ENCODE measurements at places on chromosomes 11 and 22.

DNA sequence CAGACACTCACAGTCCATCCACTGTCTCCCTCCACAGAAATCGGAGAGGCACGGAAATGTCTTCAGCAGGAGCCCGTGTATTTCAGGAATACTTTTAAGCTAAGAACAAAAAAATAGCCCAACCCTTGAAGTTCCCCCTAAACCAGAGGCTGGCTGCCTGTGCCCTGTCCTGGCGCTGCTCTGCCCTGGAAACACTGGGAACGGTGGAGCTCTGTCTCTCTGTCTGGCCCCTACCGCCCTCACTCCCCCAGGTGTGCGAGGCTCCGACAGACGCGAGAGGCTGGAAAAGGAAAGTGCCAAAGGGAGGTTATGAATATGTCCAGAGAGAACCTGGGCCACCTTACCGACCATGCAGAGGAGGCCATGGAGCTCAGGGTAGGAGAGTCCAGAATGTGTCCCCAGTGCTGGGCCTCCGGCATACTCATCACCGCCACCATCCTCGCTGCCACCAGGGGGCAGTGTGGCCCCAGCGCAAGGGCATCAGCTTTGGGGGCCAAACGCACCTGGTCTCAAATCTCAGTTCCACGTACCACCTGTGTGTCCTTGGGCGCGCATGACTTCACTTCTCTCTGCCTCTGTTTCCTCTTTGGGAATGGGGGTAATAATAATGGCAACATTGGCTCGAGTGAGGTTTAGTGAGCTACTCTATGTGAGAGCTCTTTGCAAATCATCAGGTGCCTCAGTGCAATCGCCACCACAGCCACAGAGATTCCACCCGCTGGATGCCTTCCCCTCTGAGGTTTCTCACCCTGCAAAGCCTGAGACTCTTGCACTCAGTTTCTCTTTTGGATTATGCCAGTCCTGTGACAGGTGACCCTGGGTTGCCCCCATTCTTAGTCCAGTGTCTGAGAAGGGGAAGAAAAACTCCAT lies 10.4 kb upstream of the SLCO2B1 start:
- DNase-seq, result peak; percentile 22

DNA sequence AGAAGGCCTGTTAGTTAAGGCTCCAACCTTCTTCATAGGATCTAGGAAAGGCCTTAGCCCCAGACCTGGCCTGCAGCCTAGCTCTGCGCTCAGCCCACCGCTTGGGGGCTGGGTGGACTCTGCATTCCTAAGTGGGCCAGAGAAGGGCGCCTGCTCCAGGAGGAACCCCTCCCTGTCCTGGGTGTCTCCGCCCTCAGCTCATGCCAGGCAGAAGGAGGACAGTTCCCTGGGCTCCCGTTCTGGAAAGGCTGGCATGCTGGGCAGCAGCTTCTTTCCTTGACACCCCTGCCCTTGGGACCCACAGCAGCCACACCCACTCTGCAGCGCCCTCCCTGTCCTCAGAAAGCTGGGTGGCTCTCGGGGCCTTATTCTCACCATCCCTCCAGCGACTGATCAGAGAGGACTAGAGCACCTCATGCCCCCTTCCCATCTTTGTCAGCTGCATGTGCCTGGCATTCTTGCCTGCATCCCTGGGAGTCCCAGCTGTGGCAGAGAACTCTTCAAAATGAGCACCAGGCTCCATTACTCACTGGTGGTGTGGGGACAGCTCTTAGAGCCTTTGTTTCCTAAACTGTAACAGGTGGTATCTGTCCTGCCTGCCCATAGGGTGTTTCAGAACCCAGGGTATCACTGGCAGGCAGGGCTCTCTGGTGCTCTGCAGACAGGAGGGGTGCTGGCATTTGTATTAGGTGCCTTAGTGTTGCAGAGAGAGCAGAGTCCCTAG lies 20.3 kb upstream of the MYRF start:
- DNase-seq, result no peak

GRCh38 chr22:41830174-41830573 lies 2.7 kb upstream of the SREBF2 start:
- DNase-seq, result peak; percentile 22

DNA sequence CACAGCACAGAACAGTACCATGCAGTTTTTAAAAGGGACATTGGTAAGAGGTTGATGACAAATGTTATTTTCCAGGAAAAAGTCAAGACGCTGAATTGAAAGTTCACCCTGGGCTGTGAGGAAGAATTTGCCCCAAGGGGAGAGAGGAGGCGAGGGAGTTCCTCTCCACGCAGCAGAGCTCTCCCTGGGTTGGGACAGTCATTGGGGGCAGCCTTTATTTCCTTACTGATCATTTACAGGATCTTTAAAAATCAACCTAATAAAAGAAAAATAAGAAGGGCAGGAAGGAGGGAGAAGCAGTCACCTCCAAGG lies 49.9 kb upstream of the WNT7B start:
- DNase-seq, result no peak

- peak; percentile 27 for DNase-seq
These were observed at the start of gene FAM181B for GRCh38 chr11:82733444-82734119. FAM181B (minus strand) TSS chr11:82733864; CDS start chr11:82733729, 135 bp downstream.

GRCh38 chr11:57604296-57605027 lies 7.0 kb downstream of the SERPING1 start:
- DNase-seq, result no peak

DNA sequence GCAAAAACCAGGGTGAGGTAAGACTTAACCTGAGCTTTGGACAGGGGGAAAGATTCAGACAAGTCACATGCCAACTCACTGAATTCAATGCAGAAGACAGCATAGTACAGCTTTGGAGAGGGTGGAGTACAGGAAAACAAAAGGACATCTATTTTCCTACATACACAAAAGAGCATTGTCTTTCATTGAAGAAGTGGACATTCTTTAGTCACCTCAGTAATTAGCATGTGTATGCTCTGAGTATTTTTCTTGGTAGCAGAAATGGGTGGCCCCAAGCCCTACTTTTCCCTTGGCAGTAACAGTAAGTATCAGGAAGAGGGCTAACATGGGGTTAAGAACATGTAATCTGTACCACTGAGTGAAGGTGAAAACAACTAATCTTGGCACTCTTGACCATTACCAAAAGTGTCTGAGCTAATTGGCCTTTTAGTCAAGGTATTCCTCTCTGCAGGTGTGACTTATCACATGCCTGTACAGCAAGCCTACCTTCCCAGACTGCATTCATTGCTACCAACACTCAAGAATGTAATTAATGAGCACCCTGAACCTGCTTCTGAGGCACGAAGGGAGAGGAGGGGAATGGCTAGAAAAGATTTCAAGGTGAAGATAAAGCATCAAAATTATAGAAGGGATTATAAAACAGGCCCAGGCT lies 33.9 kb downstream of the SYTL2 start:
- no peak for DNase-seq

DNA sequence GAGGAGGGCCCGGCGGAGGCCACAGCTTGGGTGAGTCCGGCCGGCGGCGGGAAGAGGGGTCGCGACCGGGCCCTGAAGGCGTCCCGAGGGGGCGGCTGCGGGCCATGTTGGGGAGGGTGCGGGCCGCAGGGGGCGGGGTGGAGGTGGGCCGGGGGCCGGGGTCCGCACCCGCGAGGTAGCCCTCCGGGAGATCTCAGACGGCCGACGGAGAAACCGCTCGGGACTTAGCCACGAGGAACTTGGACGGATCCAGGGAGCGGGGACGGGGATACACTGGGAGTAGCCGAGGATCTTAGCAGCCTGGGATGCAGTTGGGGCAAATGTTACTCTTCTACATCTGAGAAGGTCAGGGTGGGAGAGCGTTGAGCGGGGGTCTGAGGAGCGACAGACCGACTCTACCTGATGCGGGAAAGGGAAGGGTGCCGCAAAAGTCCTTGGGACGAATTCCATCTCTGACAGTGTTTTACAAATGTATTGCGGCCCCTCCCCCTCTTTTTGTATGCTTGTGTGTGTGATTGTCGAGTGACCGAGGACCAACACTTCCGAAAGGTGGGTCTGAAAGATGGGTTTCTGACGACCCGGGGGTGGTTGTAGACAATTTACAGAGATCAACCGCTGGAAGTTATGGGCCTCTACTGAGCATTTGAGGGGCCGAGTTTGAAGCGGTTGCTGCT lies 658 bp downstream of the STIP1 start:
- no peak for DNase-seq

GRCh38 chr11:100753172-100753543 lies 66.1 kb downstream of the ARHGAP42 start:
- no peak for DNase-seq

DNA sequence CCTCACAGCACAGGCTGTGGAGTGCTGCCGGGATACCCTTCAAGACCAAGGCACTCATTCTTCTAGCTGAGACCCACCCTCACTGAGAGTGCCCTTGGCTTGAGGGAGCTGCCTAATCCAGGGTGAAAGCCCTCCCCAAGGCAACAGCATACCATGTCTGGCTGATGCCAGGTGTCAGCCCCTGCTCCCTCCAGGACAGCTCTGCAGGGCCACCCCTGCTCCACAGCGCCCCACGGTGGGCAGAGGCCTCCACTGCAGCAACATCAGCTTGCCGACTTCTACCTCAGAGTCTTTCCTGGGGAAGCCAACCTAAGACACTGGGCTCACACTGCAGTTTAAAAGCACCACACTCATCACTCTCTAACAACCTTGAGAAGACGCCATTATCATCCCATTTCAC lies 29.0 kb downstream of the TTLL1 start:
- DNase-seq, result peak; percentile 9

GRCh38 chr11:73379189-73379880 lies 3.1 kb downstream of the RELT start:
- DNase-seq, result no peak

DNA sequence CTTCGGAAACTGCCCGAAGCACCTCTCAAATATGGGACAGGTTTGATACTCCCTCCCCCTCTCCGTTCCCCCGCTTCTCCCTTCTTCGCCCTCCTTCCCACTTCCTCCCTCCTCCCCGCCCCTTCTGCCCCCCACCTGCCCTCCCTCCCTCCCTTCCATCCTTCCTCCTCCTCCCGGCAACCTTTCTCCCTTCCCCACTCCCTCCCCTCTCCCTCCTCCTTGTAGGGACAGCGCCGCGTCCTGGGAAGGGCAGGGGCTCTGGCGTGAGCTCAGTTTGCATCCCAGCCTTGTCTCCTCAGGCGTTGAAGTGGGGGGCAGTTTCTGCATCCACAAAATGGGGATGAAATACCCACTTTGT lies 6.1 kb upstream of the NFAM1 start:
- peak; percentile 10 for DNase-seq

DNA sequence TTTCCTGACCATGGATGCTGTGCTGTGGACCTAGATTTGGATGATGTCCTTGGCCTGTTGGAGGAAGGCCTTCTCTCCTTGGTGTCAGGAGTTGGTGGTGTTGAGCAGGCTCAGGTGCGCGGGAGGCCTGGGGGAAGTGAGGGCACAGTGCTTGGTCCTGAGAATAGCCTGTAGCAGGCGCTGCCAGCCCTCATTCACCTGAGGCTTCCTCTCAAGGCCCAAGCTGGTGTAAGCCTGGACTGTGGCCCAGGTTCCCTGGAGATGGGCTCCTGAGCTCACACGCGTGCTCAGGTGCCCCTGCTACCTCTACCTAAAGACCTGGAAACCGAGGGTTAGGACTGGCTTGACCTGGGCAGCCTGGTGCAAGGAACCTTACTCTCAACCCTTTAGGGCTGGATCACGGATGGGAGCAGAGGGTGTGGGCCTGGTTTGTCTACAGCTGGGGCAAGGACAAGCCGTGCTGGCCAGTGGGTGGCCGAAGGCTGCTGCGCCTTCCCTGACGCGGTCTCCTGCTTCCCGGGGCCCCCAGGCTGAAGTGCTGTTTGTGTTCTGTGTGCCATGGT lies 7.8 kb upstream of the GRAMD4 start:
- no peak for DNase-seq

DNA sequence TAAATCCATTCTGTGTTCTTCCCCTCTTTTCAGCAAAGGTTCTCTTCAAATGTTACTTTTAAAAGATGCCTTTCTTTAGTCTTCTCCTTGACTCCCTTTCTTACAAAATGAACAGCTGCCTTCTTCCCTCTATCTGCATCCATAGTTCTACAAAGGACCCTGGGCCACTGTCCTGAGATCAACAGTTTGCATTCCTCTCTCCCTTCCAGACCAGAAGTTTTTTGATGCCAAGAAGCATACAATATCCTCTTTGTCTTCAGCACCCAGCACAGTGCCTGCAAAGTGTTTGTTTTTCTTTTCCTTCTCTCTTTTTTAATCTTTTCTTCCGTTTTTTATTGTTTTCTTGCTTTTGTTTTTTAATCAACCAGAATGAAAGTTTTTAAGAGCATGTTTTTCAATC lies 183.5 kb upstream of the SNX19 start:
- no peak for DNase-seq

GRCh38 chr11:59857439-59858434 lies 8.6 kb downstream of the TCN1 start:
- no peak for DNase-seq

DNA sequence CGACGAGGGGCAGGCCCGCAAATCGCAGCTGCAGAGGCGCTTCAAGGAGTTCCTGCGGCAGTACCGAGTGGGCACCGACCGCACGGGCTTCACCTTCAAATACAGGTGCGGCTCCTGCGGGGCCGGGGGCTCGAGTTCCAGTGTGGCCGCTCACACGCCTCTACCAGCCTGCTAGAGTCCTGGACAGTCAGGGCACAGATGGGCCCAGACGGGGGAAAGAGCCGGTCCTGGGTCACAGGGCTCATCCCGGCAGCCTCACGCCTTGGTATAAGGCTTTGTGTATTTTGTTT lies 506 bp downstream of the MCM5 start:
- no peak for DNase-seq

DNA sequence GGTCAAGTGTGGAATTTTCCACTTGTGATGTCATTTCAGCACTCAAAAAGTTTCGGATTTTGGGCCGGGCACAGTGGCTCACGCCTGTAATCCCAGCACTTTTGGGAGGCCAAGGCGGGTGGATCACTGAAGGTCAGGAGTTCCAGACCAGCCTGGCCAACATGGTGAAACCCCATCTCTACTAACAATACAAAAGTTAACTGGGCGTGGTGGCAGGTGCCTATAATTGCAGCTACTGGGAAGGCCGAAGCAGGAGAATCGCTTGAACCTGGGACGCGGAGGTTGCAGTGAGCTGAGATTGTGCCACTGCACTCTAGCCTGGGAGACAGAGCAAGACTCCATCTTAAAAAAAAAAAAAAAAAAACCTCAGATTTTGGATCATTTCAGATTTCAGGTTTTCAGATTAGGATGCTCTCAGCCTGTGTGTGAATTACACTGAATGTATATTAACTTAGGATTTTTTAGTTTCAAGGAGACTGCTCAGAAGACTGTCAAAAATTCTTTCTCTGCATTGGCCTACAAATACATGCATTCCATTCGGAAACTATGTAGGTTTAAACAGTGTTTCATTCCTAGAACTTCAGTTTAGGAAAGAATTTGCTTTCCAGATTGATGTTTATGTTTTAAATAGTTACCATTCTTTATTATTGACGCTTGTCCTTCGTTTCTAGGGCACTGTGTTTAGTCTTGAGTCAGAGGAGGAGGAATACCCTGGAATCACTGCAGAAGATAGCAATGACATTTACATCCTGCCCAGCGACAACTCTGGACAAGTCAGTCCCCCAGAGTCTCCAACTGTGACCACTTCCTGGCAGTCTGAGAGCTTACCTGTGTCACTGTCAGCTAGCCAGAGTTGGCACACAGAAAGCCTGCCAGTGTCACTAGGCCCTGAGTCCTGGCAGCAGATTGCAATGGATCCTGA lies 48.0 kb downstream of the BID start:
- DNase-seq, result no peak

- DNase-seq, result no peak
These were observed 10.4 kb downstream of the TMPRSS6 start for GRCh38 chr22:37098976-37099591.

- DNase-seq, result no peak
These were observed 678.7 kb downstream of the BRD1 start for GRCh38 chr22:49148895-49149418.
